ENCODE measurements at places on chromosomes 2 and 18. TPM values are rescaled to one million over a fixed set of nuclear protein-coding genes. Genes with fewer than 3 reads are reported as not detected.

ZAP70 gene
- total RNA-seq, result 93.4 TPM

DNA sequence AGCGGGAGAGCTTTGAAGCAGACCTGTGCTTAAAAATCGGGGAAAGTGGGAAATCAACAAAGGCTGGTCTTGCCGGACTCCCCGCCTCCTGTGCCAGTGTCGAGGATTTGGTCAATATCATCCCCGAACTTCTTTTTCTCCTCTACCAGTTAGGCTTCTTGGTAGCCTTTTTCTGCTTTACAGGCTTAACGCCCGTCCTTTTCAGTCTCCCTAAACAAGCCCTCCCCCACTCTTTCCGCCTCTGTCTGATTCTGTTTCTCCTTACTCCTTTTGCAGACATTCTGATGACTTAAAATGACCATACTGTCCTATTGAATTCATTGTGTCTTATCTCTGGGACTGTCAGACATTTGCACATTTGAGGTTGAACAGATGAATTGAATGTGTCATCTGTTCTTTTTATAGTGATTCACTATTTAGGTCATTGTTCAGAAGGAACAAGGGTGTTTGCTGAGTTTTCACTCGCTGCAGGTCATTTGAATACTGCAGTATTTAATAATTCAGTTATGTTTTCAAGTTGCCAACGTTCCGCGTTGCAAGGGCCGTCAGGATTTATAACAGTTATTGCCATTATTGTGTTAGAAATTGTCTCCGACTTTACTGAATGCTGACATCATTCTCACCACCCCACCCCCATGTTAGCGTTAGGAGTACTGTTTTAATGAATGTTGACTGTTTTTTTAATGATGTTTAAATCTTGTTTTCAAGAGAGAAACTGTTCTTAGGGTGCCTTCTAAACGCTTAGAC lies 1.1 kb downstream of the ITGAV start:
- no peak for DNase-seq

DNA sequence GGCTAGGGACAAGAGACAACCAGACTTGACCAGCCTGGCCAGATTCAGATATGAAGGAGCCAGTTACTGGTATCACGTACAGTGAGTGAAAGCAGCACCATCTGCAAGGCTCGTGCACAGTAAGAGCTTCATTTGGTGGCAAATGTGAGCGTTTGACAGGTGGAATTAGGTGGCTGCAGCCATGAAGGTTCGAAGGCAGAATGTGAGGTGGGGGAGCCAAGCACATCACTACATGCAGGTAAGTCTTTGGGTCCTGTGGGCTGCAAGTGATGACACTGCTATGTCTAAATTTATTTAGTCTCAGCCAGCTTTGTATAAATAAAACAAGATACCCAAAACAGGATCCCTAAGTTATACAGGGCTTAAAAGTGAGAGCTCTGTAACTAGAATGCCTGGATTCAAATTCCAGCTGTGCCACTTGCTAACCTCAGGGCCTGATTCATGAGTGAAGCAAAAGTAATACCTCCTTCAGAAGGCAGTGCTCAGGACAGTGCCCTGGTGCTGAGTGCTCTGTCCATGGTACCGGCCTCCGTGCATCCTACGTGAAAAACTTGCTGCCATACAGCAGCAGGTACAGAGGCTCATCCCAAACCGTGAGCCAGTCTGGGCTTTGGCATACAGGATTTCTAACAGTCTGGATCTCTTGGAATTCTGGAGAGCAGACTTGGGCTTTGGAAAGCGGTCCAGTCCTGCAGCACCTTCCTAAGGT lies 18.6 kb downstream of the DDX18 start:
- peak; percentile 38 for DNase-seq

GRCh38 chr2:224022486-224022885 lies 16.6 kb downstream of the SERPINE2 start:
- DNase-seq, result no peak

GRCh38 chr2:133919285-133919684 lies 334.6 kb upstream of the MGAT5 start:
- no peak for DNase-seq

GRCh38 chr2:160036736-160037135 lies 25.7 kb downstream of the PLA2R1 start:
- DNase-seq, result no peak
